Fibroblast of upper back skin (primary cell): ENCODE measurements at places on chromosomes 1 and 21.

- DNase-seq = peak; percentile 84
These were observed 119.0 kb downstream of the FGGY start for GRCh38 chr1:59415881-59416280.

DNA sequence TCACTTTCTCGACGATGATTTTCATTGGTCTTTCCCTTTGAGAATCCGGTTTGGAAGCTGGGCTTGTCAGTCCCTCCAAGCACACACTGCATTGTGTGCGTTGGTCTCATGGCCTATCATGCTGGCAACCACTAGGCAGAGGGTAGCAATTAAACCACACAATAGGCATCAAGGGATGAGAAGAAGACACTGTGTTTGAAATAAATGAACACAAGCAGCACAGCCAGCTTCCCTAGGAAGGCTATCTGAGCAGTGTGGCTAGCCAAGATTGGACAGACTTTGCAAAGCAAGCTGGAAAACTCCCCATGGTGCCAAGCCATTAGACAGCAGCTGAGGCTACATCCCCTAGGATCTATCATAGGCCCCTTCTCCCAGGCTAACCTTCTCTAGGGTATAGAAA lies 288.7 kb downstream of the NUF2 start:
- DNase-seq = no peak

DNA sequence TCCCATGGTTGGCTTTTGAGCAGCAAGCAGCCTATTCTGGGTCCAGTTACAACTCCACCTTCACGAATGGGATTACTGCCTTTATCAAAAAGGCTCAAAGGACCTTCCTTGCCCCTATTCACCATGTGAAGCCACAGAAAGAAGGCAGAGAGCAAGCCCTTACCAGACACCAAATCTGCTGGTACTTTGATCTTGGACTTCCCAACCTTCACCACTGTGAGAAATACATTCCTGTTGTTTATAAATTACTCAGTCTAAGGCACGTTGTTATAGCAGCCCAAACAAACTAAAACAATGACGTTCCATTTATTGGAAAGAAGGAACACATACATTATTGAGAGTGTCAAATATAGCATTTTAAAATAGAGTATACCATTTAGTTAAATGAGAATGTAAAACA lies 1557.9 kb downstream of the PLA2G4A start:
- DNase-seq = no peak

- no peak for DNase-seq
These were observed 13.4 kb upstream of the ASCL5 start for GRCh38 chr1:201140235-201140940.

- no peak for DNase-seq
These were observed 3.9 kb downstream of the KCNA10 start for GRCh38 chr1:110515041-110515440.

- peak; percentile 75 for DNase-seq
These were observed 24.6 kb downstream of the DMAP1 start for GRCh38 chr1:44237721-44238457.

DNA sequence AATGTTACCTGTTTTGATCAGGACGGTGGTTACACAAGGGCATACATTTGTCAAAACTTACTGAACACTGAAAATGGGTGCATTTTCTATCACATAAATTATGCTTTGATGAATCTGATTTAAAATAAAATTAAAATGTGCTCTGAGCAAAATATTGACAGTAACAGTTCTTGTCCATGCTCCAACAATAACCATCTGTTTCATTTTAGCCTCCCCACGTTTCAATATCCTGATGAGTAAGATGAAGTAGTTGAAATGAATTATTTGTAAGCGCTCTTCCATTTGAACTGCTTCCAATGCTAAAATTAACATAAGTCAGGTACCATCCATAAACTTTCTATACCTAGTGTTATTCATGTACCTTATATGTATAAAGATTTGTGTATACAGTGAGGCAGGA lies 365.4 kb downstream of the LTN1 start:
- peak; percentile 58 for DNase-seq

DNA sequence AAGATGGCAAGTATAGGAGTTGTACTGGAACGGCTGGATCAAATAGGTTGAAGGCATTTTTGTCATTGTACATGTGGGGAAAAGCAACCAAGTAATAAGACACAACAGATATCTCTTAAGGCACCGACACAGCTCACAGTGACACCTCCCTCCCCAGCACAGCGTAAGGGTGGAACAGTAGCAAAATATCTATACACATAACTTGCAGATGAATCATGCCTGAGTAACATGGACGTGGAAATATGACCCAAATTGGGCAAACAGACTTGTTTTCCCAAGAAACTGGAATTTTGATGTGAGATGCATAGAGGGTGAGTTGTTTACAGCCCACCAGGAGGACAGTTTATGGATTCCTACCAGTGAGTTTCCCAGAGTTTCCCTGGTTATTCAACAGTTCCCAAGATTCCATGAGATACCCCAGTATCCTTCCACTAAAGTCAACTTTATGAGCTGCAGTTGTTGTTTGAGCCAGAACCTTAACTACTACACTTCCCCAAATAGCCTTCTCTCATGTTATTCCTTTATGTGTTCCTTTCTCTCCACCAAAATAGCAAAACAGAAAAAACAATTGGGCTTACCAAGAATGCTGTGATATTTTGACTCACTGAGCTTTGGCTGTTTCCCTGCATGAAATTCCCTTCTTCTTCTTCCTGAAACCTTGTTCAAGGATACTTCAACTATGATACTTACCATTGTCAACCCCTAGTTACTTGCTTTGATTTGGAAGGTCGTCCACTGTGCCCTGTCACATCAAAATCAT lies 7.1 kb upstream of the DR1 start:
- DNase-seq = peak; percentile 93

GRCh38 chr1:149923626-149924025 lies 4.0 kb downstream of the SF3B4 start:
- DNase-seq = no peak

- DNase-seq = no peak
These were observed 25.7 kb downstream of the COA6 start for GRCh38 chr1:234398849-234399381.

- peak; percentile 86 for DNase-seq
These were observed 28.0 kb upstream of the EVA1B start for GRCh38 chr1:36351227-36351977.

- no peak for DNase-seq
These were observed 19.5 kb downstream of the LDLRAP1 start for GRCh38 chr1:25562928-25563283.
